Thymus (tissue), 14 donors: ENCODE measurements at places on chromosomes 12 and 14.

- DNase-seq = no peak
Measured at GRCh38 chr12:50103767-50104321, at the start of gene GPD1. GPD1 (plus strand) TSS chr12:50104008; CDS start chr12:50104051, 43 bp downstream.

DNA sequence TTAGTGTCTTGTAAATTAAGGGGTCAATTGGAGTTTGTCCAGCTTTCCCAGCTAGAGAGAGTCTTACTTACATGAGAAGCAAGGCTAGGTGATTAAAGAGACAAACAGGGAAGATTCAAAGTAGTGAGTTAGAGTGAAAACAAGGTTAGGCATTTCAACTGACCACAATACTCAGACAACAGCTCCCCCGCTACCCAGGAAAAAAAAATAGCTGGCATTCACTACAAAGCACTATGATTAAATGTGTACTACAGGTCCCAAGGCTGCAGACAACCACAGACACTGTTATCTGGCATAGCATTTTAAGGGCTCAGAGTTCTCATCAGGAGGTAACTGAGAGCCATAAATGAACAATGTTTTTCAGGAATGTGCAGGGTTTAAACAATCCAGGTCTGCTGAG is 680.9 kb downstream of the TMEM121 start:
- no peak for DNase-seq

GRCh38 chr14:99802301-99803105 is 9.3 kb downstream of the EML1 start:
- no peak for DNase-seq

DNA sequence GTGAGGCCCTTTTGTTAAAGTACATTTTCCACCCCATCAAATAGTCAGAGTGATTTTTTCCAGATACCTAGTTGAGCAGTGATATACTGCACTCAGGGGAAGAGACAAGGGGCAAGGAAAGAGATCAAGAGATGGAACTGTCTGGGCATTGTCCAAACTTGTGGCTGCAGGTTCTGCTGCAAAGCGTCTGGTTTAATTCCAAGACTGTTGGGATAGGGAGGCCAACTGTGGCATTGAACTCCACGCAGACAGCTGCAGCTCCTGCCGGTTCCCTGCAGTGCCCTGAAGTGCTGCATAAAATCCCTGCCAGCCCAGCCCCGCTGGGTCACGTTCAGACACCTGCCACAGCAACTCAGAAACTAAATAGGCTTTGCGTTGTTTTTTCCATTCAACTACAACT is 30.5 kb downstream of the RPH3A start:
- no peak for DNase-seq

DNA sequence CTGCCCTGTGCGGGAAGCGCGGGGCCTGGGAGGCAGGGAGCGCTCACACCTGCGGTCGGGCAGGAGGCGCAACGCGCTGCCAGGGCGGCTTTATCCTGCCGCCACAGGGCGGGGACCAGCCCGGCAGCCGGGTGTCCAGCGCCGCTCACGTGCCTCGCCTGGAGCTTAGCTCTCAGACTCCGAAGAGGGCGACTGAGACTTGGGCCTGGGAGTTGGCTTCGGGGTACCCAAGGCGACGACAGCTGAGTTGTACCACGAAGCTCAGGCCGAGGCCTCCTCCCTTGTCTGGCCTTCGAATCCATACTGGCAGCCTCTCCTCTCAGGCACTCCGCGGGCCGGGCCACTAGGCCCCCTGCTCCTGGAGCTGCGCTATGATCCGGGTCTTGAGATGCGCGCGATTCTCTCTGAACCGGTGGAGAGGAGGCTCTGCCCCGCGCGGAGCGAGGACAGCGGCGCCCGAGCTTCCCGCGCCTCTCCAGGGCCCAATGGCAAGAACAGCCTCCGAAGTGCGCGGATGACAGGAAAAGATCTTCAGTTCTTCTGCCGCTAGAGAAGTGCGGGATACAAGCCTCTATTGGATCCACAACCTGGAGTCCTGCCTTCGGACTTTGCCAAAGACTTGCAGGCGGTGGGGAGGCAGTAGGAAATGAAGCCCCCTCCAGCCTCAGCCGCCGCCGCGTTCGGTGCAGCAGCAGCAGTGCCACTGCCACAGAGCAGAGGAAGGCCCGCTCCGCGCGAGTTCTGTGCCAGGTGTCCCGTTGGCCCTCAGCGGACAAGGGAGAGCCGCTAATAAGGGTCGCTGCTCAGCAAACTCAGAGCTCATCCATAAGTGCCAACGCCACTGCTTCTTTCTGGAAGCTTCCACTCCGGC is 6.8 kb downstream of the SIX1 start:
- no peak for DNase-seq

DNA sequence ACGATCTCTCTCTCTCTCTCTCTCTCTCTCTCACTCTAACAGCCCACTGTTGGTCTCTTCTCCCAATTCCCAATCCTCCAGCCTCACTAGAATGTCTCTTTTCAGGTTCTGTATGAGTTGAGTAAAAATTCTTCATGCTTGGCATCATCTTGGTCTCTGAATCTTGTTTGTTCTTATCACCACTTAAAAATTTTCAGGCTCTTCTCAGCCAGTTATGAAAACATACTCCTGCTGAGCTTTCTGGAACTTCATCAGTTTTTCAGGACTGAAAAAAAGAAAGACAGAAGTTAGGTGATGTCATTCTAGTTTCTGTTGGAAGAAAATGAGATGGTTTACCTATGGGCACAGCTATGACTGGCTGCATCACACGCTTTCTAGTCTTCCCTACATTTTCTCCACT is 11.5 kb upstream of the IL22 start:
- no peak for DNase-seq

GRCh38 chr14:98963610-98964009 is 308.4 kb downstream of the BCL11B start:
- DNase-seq = no peak

DNA sequence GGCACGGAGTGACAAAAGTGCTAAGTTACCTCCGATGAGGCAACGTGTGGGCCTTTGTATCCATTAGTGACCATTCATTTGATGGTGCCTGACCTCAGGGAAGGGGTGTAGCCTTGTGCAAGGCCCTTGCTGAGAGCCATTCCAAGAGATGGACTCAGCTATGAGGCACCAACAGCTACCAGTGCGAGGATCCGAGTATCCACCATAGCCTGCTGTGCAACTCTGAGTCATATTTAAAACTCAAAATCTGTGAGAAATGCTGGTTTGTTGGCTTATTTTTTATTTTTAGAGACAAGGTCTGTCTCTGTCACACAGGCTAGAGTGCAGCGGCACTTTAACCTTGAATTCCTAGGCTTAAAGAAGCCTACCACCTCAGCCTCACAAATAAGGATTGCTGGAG is 25.1 kb upstream of the WNK1 start:
- no peak for DNase-seq

GRCh38 chr12:128607641-128608040 is 216.1 kb downstream of the SLC15A4 start:
- DNase-seq = no peak

GRCh38 chr12:124318278-124319020 is 23.6 kb downstream of the RFLNA start:
- no peak for DNase-seq

DNA sequence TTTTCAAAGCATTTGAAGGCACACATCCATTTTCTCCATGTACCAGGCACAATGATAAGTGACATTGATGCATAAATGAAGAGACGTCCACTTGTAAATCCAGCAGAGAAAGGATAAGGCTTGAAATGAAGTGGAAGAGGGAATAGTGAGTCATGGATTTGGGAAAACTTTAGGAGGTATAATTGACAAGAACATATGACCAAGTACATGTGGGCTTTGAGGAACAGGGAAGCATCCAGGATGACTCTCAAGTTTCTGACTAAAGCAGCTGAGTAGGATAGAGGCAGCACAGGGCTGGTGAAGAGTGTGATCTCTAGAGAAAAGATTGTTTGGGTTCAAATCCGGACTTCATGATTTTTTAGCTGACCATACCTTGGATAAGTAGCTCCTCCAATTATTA is 43.6 kb upstream of the SYT1 start:
- DNase-seq = no peak

DNA sequence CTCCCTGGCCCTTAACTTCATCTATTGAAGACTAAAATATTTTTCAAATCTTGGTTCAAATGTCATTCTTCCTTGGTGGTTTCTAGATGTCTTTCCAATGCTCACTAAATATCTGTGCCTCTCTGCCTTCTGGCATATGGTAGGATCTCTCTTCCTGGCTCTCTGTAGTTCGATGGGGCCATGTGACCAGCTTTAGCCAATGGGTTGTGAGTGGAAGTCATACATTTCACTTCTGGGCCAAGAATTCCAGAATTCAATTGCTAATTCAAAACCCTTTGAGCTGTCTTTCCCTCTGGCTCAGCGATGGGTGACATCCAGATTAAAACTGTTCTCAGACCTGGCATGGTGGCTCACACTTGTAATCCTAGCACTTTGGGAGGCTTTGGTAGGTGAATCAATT is 25.8 kb upstream of the CTDSP2 start:
- DNase-seq = no peak

- DNase-seq = no peak
Measured at GRCh38 chr12:30952015-30952414, 25.5 kb downstream of the TSPAN11 start.

DNA sequence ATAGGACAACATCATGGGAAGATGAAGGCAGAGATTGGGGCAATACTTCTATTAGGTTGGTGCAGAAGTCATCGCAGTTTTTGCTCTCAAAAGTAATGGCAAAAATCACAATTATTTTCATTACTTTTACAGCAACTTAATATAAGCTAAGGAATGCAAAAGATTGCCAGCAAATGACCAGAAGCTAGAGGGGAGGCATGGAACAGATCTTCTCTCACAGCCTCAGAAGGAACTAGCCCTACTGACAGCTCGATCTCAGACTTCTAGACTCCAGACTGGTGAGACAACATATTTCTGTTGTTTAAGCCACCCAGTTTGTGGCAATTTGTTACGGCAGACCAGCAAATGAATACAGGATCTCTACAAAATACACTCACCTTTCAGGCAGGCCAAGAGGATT is 348.5 kb upstream of the TBX3 start:
- no peak for DNase-seq

GRCh38 chr12:18383203-18383602 is 121.9 kb downstream of the PIK3C2G start:
- no peak for DNase-seq

GRCh38 chr14:21015312-21015711 is 9.5 kb downstream of the NDRG2 start:
- DNase-seq = no peak

- DNase-seq = no peak
Measured at GRCh38 chr12:3138941-3139511, 61.8 kb downstream of the TSPAN9 start.

GRCh38 chr14:99878563-99878962 is 85.3 kb downstream of the EML1 start:
- no peak for DNase-seq

GRCh38 chr12:124641591-124641990 is 74.2 kb upstream of the NCOR2 start:
- no peak for DNase-seq

- no peak for DNase-seq
Measured at GRCh38 chr12:98591209-98591608, 2.3 kb upstream of the SLC25A3 start.

DNA sequence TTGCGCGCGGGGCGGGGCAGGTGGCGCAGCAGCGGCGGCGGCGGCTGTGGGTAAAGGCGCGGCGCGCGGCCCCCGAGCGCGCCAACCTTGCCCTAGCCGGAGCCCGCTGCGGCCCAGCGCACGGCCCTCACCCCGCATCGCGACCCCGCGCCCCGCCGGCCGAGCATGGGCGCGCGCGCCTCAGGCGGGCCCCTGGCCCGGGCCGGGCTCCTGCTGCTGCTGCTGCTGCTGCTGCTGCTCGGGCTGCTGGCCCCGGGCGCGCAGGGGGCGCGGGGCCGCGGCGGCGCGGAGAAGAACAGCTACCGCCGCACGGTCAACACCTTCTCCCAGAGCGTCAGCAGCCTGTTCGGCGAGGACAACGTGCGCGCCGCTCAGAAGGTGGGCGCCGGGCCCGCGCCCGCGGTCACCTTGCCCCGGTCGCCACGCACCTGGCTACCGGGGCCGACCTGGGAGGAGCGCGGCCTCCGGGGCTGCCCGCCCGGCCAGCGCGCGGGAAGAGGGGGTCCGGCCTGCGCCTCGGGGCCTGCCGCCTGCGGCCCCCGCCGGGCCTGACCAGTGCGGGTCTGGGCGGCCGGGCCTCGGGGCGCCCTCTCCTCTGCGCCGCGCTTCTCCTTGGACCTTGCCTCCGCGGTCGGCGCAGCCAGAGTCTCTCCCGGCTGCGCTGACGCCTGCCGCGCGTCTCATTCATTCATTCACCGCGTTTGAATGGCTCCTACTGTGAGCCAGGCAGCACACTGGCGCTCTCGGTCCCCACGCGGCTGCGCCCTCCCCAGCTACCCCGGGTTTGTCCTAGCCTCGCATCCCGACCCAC is at the start of gene BRI3BP:
Gene BRI3BP (plus strand): TSS at position 20 of the 811 bp plus-strand sequence. CDS start 146 bp downstream, at position 166.
- peak; percentile 73 for DNase-seq

DNA sequence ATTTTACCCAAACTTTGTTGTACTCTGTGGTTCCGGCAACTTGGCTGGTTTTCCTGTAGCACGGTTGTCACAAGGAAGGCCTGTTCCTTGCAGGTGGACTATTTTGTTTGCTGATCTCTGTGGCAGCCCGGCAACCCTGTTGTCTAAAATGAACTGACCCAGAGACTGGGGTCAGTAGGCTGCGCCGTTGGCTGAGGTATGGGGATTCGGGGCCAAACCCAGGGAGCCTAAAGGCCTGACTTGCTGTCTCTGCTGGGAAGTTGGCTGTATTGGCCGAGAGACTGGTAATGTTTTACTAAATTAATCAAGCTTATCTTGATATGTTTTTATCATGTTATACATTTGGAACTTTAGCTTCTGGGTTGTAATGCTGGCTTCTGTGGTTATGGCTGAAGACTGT is 13.8 kb downstream of the SMIM41 start:
- DNase-seq = no peak

DNA sequence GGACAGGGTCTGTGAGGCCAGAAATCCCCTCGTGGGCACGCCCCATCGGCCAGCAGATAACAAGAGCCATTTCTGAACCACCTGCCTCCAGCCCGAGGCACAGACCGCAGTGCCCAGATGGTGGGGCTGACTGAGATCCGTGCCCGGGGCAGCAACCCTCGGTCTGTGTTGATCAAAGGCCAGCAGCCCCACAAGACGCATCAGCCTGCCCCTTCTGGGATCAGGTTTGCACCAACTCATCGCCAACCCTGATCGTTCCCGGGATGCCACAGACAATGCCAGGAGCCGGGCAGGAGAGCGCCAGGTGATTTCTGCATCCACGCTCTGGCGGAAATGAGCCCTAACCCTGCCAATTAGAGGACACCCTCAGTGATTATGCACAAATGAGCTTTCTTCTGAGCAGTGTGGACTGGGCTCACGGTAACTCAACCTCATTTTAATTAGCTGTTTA is 64.5 kb downstream of the TESC start:
- no peak for DNase-seq
